T47D (cell line): ENCODE measurements at places on chromosomes 2 and 18.

DNA sequence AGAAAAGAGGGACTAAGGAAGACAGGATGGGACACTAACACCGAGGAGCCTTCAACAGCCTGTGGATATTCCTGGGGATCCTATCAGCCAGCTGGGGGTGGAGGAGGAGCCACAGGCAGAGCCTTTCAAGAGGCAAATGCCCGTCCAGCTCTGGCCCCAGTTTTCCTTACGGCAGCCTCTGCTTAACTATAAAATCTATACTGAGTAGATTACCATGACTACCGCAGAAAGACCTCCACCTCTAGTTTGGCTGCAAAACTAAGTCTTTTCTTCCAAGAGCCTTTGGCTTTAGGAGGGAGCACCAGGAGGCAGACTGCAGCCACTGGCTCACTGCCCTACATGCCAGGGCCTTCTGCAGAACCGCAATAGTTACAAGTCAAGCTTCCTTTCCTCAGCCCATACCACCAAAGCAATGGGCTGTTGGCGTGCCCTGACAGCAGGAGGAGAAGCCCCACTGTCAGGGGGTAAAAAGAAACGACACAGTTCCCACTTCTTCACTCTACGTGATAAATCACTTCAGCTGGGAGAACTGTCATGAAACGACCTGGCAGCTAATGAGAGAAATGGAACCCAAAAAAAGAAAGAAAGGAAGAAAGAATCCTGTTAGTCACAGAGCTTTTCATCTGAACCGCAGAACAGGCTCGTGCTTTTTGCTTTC, 25.1 kb upstream of the CREB1 start:
- no peak for DNase-seq

DNA sequence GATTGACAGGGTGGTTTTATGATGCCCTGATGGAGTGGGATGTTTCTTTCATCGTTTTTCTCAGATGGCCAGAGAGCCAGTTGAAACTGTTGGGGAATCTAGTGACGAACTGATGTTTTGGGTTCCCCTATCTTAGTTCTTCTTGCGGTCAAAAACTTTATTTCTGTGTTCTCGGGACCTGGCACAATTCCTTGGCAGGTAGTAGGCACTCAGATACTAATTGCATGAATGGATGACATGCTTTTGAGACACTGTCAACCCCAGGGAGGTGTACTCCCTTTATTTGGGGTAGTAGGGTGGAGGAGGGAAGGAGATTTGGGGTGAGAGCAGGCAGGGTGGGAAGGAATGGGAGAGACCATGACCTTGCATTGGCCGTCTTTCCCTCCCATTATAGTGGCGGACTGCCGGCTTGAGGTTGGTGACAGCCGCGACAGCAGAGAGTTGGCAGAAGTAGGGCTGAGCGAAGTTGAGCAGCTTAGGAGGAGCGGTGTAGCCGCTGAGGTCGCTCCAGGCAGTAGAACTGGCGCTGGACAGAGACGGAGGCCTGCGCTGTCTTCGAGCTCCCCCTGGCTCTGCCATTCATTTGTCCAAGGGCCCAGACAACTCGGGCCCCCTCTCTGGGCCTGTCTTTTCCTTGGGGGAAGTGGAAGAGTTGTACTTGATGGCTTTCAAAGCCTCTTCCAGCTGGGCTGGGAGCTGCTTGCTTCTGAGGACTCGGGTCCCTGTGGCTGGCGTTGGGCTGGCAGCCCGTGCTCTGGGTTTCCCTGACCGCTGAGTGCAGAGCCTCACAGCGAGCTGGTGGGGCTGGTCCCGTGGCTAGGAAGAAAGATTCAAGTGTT, 2.6 kb downstream of the TET3 start:
- peak; percentile 57 for DNase-seq

DNA sequence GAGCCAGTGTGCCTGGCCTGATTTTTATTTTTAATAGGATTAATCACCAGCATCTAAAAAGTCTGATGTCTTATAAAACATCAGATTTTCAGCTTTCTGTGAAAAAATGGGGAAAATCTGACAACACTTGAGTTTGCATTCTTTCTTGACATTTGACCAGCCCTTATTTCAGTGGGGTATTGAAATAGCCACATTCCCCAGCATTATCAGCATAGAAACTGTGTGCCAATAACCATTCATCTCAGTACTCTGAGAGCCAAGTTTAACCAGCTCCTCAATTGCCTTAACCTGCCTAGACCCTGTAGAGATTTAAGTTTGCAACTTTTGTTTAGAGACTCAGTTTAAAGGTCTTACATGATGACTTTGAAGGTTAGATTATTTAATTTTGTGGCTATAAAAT, 155.0 kb downstream of the CERS6 start:
- no peak for DNase-seq

DNA sequence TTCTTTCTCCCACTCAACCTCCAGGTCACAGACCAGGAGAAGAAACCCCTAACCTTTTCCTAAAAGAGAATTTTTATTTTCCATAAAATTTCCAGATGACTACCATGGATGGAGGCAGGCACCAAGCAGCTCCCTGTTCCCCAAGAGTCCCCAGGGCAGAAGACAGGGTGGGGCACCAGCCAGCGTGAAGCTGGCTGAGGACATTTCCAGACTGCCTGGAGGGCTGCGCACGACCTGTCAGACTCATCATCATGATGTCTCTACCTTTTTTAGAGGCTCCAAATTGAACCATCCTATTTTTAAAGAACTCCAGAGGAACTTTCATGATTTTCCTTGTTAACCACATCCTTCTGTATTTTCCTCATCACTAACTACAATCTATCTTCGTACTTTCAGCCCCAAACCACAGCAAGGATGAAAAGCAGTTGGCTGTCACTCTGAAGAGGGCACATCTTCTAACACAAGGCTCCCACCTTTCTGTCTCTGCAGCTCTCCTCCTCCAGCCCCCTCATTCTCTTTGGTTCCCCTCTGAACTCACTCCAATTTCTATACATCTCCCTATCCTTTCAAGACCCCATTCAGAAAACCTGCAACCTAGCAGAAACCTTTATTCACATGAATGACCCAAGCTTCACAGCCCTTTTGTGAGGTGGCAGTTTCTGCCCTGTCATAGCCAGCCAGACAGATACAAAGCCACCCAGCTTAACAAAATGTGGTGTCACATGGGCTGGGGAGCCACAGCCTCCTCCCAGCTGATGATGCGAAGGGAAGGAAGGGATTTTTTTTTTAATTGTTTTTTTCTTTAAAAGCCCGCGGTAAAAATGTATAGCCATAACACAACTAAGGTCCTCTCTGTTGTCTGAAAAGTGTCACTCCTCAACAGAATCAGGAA, 11.1 kb downstream of the AMMECR1L start:
- no peak for DNase-seq
